ENCODE measurements at places on chromosomes 5 and 9.

DNA sequence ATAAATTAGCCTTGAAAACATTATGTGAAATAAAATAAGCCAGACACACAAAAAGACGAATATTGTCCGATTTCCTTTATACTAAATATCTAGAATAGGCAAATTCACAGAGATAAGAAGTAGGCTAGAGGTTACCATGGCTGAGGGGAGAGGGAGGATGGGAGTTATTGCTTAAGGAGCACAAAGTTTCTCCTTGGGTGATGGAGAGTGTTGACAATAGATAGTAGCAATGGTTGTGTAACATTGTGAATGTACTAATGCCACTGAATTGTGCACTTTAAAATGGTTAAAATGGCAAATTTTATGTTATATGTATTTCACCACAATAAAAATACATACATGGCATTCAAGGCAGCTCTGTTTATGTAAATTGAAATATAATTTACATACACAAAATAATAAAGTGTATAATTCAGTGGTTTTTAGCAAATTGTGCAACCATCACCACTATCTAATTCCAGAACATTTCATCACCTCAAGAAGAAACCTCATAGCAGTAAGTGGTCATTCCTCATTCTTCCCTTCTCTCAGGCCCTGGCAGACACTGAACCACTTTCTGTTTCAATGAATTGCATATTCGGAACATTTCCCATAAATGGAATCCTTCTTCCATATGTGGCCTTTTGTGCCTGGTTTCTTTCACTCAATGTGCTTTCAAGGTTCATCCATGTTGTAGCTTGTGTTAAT, 59.2 kb downstream of the NDST1 start:
- DNase-seq = peak; percentile 88

GRCh38 chr9:110336363-110336762, 1.3 kb downstream of the TXNDC8 start:
- no peak for DNase-seq

- DNase-seq = peak; percentile 83
These were observed 440 bp downstream of the ANXA2R start for GRCh38 chr5:43039471-43040286.

DNA sequence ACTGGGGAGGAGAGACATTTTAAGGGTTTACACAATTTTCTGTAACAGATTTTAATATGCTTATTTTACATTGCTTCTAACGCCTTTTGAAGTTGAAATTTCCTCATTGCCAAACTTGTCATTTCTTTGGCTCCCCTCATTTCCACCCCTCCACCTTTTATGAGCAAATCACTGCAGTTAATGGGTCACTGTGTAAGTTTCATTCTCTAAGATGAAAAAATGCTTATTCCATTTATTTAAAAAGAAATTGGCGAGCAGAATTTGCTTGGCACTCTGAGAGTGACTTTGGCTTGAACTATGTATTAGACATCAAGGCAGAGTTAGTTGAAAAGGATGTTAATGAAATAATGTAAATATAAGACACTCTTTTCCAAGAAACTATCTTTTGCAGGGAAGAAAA, 66.6 kb downstream of the ITGA1 start:
- DNase-seq = no peak

DNA sequence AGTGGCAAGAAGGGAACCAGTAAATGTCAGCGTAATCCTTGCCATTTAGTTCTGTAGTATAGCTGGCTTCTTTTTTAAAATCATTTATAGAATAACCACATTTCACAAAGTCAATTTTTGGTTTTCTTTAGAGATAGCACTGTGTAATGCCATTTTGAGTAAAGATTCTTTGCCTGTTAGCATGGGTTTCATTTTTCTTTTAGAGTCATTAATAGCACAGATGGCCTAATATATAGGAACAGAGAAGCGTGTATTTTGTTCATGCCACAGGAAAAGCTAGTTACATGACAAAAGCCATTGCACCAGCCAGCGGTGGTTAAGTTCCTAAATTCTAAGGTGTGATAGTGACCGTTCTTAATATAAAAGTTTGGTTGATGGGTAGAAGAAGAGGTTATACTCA, 1363.9 kb downstream of the MAT2B start:
- DNase-seq = no peak

DNA sequence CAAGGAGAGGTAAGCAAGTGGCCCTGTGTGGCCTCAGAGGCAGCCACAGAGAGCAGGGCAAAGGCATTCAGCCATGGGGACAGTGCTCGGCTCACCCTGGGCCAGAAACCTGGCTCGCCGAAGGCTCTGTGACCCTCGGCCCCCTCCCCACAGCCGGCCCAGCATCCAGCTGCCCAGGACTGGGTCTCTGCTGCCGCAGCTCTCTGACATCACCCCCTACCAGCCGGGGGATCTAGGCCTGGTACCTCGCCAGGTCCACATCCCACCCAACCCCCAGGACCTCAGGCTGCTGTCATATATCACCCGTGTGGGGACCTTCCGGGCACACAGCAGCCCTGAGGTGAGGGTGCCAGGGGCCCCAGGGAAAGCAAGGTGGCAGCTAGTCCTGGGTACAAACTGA, 2.6 kb downstream of the PTRH1 start:
- DNase-seq = no peak

DNA sequence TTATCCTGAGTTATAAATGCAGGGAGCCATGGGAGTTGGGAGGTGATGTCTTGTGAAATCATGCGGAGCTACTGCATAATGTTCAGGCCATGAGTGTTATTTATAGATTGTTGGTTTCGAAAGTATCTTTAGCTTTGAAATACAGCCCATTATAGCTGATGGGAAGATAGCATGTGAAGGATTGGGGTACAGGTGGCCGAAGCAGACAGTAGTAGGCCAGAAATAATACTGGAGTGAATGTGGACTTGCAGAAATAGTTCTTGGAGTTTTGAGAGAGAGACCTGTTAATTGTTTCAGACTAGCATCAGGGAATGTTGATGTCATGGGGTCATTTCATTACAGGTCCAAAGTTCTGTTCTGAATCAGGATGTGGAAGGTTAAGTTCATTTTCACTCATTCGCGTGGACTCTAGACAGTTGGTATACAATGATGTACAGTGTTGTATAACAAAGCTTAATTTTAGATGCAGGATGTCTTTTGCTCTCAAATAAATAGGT, 3.8 kb downstream of the ATP6V1G1 start:
- DNase-seq = peak; percentile 62

- DNase-seq = no peak
These were observed 736 bp upstream of the NKD2 start for GRCh38 chr5:1007681-1008450.

DNA sequence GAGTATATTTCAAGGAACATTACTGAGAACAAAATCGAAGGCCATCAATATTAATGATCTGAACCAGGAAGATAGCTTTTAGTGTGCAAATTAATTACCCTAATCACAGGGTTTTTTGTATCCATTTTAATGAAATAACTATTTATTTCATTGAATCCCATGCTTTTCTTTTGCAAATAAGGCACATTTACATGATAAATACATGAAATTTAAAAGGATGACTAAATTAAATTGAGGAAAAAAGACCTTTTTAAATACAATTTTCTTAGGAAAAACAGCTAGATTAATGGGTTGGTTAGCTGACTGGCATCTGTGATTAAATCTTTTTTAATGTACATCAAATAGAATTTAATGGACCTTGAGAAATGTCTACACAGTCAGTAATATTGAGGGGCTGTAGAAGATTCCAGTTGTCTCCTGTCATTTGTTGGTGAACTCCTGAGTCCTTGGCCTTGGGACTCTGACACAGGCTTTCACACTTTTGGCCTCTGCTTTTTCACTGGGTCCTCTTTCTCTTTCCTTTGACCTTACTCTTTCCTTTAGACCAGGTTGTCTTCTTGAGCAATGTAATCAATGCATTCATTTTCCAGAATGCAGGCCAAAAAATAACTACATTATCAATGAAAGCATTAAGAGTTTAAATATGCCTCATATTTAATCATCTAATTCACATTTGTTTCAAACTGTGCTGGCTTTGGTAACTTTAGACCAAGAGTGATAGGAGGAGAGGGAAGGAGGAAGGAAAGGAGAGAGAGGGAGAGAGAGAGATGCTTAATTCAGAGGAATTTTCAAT, 511.5 kb downstream of the ZNF608 start:
- no peak for DNase-seq

DNA sequence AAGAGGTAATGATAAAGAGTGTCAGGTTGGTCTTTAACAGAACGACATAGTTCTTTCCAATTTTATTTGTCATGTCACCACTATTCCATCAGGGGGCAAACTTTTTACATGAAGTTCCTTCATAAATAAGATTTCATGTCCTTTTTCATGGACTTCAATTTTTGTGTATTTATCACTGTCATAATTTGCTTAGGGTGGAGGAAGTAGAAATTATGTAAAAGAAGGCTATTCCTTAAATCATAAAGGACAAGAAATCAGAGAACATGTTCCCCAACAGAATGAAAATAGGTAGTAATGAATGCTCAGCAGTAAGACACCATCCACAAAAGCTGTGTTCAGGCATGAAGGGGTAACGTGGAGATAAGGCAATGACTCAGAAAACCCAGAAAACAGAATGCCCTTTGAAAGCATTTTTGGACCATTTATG, 72.7 kb downstream of the ZFAND5 start:
- DNase-seq = peak; percentile 57

DNA sequence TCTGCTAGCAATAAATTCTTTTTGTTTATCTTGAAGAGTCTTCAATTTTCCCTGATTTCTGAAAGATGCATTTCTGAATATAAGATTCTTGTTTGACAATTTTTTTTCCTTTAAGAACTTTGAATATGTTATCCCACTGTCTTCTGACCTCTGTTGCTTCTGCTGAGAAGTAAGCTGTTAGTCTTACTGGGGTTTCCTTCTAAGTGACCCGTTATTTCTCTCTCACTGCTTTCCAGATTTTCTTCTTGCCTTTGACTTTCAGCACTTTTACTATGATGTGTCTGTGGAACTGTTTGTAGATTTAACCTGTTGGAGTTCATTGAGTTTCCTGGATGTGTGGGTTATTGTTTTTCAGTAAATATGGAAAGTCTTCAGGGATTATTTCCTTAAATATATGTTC, 205.3 kb upstream of the NFIL3 start:
- no peak for DNase-seq

DNA sequence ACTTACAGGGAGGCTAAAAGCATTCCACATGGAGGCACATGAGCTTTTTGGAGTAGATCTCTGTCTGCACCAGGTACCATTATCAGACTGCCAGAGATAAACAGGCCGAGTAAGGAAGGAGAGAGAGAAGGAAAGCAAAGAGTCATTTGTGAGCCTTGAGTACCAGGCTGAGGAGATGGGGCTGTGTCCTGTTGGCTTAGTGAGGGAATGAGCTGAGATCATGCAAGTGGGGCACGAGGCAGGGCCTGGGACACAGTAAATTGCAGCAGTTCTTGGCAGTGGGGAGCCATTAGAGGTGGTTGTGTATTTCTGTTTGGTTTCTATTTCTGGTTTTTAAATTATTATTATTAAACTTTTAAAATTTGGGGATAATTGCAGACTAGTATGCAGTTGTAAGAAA, 53.3 kb downstream of the TSTD2 start:
- no peak for DNase-seq

DNA sequence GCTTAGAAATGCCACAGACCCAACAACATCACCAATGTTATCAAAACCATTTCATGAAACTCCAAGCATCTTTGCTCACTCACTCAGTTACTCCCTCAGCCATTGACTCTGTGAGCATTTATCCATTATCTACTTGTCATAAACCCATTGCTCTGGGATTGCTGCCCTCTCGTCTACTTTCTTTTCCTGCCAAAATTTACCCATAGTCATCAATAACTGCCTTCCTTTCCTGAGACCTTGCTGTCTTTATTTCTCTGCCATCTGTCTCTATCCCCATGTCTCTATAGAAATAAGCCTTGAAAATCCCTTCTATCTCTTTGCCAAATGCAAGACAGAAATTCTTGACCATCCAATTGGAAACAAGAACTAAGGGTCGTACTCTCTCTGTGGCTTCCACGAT, 26.4 kb upstream of the PUM3 start:
- DNase-seq = no peak

- peak; percentile 20 for DNase-seq
These were observed at the start of gene RNF180 for GRCh38 chr5:64165500-64166200. RNF180 (plus strand) TSS chr5:64165843; CDS start chr5:64200808, 34,965 bp downstream.

DNA sequence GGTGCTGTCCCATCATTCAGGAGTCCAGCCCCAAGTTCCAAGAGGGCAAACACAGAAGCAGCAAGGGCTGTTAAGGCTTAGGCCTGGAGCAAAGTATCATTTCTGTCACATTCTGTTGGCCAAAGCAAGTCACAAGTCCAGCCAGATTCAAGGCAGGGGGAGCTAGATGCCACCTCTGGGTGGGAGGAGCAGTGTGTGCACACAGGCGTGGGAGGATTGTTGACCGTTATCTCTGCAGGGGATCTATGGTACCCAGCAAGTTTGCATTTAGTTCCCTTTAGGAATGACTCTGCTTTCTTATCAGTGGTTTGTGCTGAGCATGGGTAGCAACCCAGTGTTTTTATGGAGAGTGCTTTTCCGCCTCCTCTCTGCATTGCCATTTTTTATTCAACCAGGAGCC, 278.9 kb downstream of the NR3C1 start:
- no peak for DNase-seq

GRCh38 chr9:70988551-70988950, 132.9 kb downstream of the TRPM3 start:
- DNase-seq = no peak

DNA sequence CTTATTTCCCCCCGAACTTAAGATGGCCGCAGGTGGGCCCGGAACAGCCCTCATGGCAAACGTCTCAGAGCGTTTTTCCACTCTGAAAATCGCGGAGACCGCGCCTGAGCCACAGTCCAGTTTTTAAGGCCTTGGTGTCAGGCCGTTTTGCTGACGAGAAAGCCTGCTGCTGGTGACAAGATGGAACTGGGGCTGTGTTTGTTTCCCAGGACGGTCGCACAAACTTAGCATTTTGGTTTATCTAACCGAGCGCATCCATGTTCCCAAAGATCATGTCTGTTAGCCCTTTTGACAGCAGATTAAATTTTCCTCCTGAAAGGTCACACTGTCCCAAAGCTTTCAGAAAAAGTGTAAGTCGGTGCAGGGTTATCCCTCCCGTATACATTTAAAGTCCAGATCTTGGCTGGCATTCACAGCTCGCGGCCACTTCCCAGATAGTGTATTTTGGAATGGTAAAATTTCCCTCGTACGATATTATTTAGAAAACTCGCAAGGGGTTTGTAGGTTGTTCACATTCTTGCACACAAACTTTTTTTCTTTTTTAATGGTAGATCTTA, 812 bp downstream of the SREK1 start:
- no peak for DNase-seq

GRCh38 chr5:91703128-91703527, 320.0 kb upstream of the ARRDC3 start:
- no peak for DNase-seq

DNA sequence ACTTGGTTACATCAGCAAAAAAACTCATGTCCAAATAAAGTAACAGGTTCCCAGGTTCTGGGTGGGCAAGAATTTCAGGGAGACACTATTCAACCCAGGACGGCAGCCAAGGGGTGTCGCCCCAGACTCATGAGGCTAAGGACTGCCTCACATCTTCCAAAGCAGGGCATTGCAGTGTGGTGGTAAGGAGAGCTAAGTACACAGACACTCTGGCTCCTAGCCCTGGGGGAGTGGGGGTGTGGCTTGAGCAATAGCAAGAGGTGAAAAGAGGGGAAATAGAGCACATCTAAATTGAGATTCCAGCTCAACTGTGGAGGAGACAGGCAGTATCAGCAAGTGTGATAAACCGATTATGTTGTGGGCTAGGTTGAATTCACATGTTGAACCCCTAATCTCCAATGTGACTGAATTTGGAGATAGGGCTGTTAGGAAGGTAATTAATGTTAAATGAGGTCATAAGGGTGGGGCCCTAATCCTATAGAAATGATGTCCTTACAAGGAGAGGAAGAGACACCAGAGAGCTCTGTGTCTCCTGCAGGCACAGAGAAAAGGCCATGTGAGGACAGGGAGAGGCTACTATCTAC, 49.9 kb upstream of the MARCHF11 start:
- DNase-seq = no peak

- no peak for DNase-seq
These were observed 319.5 kb downstream of the ARHGEF28 start for GRCh38 chr5:73945505-73945904.

Data from fibroblast of mammary gland (primary cell).